ENCODE measurements at places on chromosomes 12 and 14. TPM values are rescaled to one million over a fixed set of nuclear protein-coding genes. Genes with fewer than 3 reads are reported as not detected.

IFNG-AS1 gene
- not detected for total RNA-seq

TRPV4 gene
- 2.0 TPM for total RNA-seq

BDKRB2 gene
- total RNA-seq: 1.1 TPM

SLC4A8 gene
- 6.2 TPM for total RNA-seq

CCDC184 gene
- total RNA-seq: 0.44 TPM

GAPDH gene
- 1,818 TPM for total RNA-seq

GRCh38 chr12:106281804-106282203, 20.7 kb upstream of the TCP11L2 start:
- DNase-seq: no peak
- H3K4me3 ChIP-seq: no peak overlapping the region
- no peaks in the 10 kb centered on the region for H3K27me3 ChIP-seq
- H3K36me3 ChIP-seq: no peaks in the 10 kb centered on the region
- H3K27ac ChIP-seq: no peak overlapping the region

DNA sequence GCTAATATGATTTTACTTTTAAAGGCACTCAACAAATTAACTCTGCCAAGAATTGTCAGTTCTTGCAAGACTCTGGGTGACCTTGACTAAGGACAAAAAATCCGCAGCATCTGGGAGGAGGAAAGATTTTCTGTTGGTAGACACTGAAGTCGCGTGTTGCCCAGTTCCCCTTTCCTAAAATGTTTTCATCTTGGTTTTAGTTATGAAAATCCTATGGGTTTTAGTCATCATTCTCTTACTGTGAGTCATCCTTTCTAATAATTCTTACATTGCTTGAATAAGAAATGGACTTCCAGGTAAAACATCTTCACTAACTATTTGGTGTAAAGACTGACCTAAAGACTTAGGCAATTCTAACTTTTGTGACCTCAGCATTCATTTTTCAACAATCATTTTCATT, 9.1 kb downstream of the GSG1 start:
- H3K4me3 ChIP-seq: no peak overlapping the region
- no peaks in the 10 kb centered on the region for H3K27me3 ChIP-seq
- no peak overlapping the region for H3K27ac ChIP-seq
- DNase-seq: no peak
- no peaks in the 10 kb centered on the region for H3K36me3 ChIP-seq

DNA sequence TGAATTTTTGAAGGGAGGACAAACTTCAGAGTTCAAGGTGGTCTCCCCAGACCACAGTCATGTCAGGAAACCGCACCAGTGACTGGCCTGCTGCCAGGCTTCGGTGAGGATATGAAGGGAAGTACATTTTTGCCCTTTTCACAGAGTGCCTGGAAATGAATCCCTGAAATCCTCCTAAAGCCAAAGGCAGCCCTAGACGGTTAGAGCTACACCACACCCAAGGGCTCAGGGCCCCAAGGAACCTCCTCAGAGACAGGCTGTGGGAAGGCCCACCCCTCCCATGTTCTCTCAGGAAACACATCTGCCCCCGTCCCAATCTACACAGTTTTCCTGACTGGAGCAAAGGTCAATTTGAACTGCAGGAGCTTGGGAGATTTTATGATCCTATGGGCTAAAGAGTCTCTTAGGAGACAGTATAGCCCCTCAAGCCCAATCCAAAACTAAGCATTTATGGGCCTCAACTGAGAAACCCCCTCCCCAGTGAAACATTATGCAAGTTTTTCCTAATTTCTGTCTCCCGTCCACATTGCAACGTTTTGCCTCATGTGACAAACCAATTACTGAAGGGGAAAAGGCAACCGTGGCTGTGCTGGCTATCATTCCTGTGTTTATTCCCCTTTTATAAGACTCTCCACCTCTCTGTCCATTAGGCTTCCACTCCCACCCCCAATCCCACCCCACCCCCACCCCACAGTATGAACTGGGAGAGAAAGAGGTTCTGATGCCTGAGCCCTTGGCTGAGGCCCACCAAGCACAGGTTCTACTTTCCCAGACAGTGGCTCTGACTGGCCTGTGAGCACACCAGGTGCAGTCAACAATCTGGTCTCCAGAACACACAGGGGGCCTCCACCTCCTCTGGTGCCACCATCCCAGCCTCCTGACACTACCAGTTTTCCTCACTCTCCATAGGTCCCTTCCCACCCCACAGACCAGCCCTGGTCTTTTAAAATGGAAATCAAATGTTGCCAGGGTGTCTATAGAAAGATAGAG, 9.6 kb upstream of the RNASE1 start:
- H3K36me3 ChIP-seq: no peaks in the 10 kb centered on the region
- H3K4me1 ChIP-seq: no peaks in the 10 kb centered on the region

DNA sequence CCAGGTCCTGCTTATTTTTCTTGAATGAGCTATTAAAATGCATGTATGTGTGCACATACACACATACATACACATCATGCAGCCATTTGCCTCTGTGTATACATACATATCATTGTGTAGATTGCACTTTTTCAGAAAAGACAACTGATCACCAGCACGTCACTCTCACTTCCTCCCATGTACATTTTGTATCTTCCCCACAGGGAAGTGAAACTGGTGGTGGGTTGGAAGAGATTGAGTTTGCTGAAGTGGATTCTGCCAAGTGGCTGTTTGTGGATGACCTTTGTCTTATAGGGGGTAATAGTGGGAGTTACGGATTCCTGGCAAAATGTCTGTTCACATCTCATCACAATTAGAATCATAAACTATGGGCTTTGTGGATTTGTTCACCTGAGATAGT, 448.6 kb downstream of the RAD51B start:
- H3K27ac ChIP-seq: peak overlapping the region; percentile 46
- H3K4me1 ChIP-seq: no peaks in the 10 kb centered on the region
- DNase-seq: no peak
- no peaks in the 10 kb centered on the region for H3K36me3 ChIP-seq
- no peak overlapping the region for H3K4me3 ChIP-seq
- H3K27me3 ChIP-seq: no peaks in the 10 kb centered on the region

DNA sequence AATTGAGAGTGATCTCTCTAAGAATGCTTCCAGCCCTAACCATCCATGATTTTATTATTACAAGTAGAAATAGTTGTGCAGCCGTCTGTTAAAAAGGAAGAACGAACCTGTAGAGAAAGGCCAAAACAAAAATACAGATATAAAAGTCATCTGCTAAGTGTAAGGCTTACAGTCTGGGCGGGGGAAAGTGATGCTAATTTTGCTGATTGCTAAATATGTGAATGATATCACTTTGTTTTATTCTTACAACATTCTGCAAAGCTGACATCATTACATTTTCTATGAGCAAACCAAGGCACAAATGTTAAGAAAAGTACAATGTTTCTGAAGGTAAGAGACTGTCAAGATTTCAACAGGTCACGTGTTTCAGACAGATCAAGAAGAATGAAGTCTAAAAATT, 101.5 kb upstream of the RAP1B start:
- no peak overlapping the region for H3K27ac ChIP-seq
- no peak overlapping the region for H3K4me3 ChIP-seq
- DNase-seq: no peak
- H3K27me3 ChIP-seq: no peaks in the 10 kb centered on the region
- H3K4me1 ChIP-seq: no peaks in the 10 kb centered on the region

- no peaks in the 10 kb centered on the region for H3K27me3 ChIP-seq
- DNase-seq: no peak
- no peak overlapping the region for H3K27ac ChIP-seq
- H3K4me1 ChIP-seq: no peaks in the 10 kb centered on the region
- H3K36me3 ChIP-seq: no peaks in the 10 kb centered on the region
- H3K4me3 ChIP-seq: no peak overlapping the region
Observed at GRCh38 chr14:29166507-29166906, 399.9 kb downstream of the FOXG1 start.

DNA sequence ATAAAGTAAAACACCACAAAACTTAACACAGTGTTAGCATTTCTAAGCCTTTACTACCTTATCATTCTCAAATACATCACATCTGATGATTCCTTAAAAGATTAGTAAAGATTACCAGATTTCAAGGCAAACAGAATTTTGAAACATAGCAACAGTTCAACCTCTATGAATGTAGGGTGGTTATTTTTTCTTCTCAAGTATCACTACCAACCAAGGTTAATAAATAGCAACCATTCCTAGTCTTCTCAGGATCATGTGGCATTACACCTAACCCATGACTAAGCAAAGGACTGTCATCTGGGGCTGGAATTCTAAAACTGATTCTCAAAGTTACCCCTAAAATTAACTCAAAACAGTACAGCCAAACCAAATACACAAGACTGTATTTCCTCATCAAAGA, 39.4 kb upstream of the CSRNP2 start:
- no peaks in the 10 kb centered on the region for H3K4me1 ChIP-seq
- H3K27me3 ChIP-seq: no peaks in the 10 kb centered on the region

GRCh38 chr14:57785058-57785457, 80.8 kb downstream of the SLC35F4 start:
- no peaks in the 10 kb centered on the region for H3K36me3 ChIP-seq
- no peak overlapping the region for H3K27ac ChIP-seq
- H3K4me1 ChIP-seq: no peaks in the 10 kb centered on the region

- DNase-seq: no peak
- H3K27ac ChIP-seq: no peak overlapping the region
- H3K4me3 ChIP-seq: no peak overlapping the region
- no peaks in the 10 kb centered on the region for H3K4me1 ChIP-seq
- H3K27me3 ChIP-seq: no peaks in the 10 kb centered on the region
- H3K36me3 ChIP-seq: no peaks in the 10 kb centered on the region
Observed at GRCh38 chr12:131764738-131765137, 53.8 kb downstream of the SFSWAP start.

GRCh38 chr12:7444537-7444936, 584 bp upstream of the CD163L1 start:
- H3K4me3 ChIP-seq: no peak overlapping the region
- no peaks in the 10 kb centered on the region for H3K36me3 ChIP-seq
- H3K4me1 ChIP-seq: no peaks in the 10 kb centered on the region
- H3K27me3 ChIP-seq: no peaks in the 10 kb centered on the region

DNA sequence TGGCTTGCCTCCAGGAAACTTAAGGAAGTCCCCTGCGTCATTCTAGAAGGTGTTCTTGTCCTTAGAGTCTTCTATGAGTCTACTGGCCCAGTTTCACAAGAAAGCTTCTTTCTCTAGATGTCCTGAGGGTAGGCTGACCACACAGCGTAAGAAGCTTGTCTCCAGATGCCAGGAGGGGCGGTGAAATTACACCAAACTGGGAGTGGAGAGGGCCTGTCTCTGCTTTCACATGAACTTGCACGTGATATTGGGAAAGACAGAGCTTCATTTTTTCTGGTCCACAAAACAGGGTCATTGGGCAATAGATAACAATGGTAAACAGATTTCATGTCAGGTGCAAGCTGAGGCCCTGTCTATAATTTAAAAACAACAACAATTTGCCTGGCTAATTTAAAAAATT, 85.7 kb upstream of the TBX3 start:
- no peak overlapping the region for H3K27ac ChIP-seq
- H3K4me1 ChIP-seq: no peaks in the 10 kb centered on the region
- H3K27me3 ChIP-seq: no peaks in the 10 kb centered on the region
- no peak for DNase-seq

DNA sequence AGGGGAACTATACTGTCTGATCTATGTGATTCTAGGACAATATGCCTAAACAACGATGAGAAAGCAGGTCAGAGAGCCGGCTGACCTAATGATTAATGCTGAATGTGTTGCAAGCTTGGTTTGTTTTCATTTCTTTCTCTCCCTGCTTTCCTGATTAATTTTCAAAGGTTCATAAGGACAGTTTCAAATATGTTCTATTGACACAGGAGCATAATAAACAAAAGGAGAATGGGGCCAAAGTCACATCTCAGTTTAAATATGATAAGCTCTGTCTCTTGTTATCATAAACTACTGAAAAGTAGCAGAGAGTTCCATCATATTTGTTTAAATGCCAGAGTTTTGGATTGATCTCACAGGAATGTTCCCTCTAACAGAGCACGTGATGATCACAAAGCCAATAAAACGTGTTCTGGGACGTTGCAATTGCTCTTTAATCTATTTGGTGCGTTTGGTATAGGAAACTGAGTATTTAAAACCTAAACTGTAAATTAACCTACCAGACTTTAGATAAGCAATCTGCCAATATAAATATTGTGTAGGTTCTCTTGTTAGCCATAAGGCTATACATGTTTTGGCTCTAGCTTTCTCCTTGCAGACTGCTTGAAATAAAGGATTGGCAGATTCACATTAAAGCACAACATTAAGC, 3.7 kb upstream of the HSD17B6 start:
- DNase-seq: no peak
- no peaks in the 10 kb centered on the region for H3K4me1 ChIP-seq
- no peak overlapping the region for H3K4me3 ChIP-seq
- H3K27me3 ChIP-seq: no peaks in the 10 kb centered on the region
- no peak overlapping the region for H3K27ac ChIP-seq

DNA sequence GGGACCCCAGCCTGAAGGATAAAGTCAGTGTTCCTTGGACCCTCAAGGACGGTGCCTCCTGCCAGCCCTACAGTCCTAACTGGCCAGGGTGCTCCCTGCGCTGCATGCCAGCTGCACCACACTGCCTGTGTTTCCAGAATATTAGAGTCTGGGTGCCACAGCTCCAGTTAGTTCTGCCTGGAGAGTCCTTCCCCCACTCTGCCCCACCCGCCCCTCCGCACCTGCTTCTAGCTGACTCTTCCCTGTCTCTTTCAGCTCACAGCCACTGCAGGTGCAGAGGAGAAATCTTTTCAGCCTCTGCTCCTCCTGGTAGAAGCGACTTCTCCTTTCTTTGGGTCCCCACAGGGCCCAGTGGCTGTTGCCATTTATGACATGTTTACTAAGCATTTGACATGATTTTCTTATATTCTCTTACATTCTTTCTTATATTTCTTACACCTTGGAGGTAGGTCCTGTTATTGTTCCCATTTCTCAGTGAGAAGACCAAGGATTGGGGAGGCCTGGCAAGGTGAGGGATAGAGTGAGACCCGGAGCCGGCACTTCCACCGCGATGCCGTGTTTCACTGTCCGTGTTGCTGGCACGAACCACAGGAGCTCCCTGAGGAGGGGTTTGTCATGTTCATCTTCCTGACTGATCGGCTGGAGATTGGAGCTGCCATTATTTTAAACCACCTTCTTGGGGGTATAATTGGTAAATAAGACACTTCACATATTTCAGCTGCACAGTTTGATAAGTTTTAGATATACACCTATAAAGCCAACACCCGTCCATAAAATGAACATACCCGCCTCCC, 29.4 kb downstream of the SYNE3 start:
- no peak overlapping the region for H3K27ac ChIP-seq
- peaks cover 10% of the 10 kb centered on the region for H3K4me1 ChIP-seq
- no peaks in the 10 kb centered on the region for H3K27me3 ChIP-seq
- no peaks in the 10 kb centered on the region for H3K36me3 ChIP-seq
- no peak for DNase-seq
- no peak overlapping the region for H3K4me3 ChIP-seq

DNA sequence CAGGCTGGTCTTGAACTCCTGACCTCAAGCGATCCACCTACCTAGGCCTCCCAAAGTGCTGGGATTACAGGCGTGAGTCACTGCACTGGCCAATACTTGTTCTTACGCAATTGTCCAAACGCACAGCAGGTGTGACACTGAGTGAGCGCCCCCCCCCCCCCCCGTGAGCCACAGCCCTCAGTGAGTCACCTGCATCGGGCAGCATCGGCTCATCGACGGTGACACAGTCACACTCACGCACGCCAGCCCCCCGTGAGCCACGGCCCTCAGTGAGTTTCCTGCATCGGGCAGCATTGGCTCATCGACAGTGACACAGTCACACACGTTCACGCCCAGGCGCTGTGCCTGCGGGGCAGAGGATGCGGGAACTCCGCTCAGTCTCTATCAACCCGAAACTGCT, 42.5 kb downstream of the GALNT9 start:
- H3K4me1 ChIP-seq: peaks cover 8% of the 10 kb centered on the region
- H3K4me3 ChIP-seq: no peak overlapping the region
- H3K36me3 ChIP-seq: no peaks in the 10 kb centered on the region
- DNase-seq: no peak
- H3K27me3 ChIP-seq: no peaks in the 10 kb centered on the region
- H3K27ac ChIP-seq: no peak overlapping the region

GRCh38 chr12:66280561-66280960, 21.7 kb upstream of the HELB start:
- H3K4me3 ChIP-seq: no peak overlapping the region
- H3K36me3 ChIP-seq: no peaks in the 10 kb centered on the region
- no peaks in the 10 kb centered on the region for H3K27me3 ChIP-seq
- no peaks in the 10 kb centered on the region for H3K4me1 ChIP-seq
- no peak for DNase-seq

Measured in breast epithelium (tissue), 4 donors.